ENCODE measurements at places on chromosomes 2 and 18.

GRCh38 chr2:63993871-63994270 is 25.4 kb downstream of the VPS54 start:
- no peak for DNase-seq

- DNase-seq = no peak
These were observed 398.3 kb downstream of the TGIF1 start for GRCh38 chr18:3848316-3848715.

- no peak for DNase-seq
These were observed 318.2 kb downstream of the RND3 start for GRCh38 chr2:150169237-150169629.

GRCh38 chr2:12513339-12513738 is 203.4 kb upstream of the TRIB2 start:
- DNase-seq = no peak

GRCh38 chr2:98708396-98709186 is 22.3 kb downstream of the MGAT4A start:
- no peak for DNase-seq

DNA sequence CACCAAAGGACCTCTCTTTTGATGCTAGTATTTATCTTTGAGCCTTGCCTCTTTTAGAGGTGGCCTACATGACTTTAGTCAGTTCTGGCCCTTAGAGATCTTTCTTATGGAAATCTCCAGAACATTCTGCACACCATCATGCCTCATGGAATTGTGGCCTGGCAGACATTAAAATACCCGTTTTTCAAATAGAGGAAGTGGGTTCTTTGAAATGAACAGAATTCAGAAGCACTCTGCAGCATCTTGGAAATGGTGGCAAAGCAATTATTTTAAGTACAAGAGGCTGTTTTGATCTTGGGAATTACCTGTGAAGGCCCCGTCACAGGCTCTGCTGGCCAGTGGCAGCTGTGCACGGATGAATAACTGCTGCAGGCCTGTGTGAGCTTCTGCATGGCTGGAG is 40.7 kb upstream of the APCDD1 start:
- no peak for DNase-seq

DNA sequence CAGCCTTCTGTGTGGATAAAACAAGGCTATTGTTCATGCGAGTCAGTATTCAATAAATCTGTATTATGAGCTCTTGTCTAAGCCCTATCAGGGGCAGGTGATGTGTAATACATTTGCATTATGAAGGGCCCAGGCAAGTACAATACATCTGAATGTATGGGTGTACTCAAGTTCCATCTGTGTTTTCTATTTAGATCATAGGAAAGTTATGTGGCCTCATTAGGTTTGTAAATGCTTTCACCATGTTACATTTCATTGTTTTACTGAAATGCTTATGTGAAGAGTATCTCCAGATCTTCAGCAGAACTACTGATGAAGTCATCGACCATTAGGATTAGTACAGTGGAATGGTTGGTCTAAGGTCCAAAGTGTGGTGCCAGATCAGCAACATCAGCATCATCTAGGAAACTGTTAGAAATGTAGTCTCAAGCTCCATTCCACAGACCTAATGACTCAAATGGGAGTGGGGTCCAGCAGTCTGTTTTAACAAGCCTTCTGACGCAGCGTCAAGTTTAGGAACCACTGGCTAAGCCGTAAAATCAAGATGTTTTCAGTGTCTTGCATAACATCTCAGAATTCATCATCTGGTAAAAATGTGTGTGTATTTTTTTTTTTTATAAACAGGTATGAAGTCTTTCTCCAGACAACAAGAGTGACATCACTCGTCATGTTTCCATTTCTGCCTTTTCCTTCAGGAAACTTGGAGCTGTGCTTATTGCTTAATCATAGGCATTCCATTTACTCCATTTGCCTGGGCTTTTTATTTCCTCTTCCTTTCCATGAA is 80.5 kb downstream of the LYPD6 start:
- no peak for DNase-seq

DNA sequence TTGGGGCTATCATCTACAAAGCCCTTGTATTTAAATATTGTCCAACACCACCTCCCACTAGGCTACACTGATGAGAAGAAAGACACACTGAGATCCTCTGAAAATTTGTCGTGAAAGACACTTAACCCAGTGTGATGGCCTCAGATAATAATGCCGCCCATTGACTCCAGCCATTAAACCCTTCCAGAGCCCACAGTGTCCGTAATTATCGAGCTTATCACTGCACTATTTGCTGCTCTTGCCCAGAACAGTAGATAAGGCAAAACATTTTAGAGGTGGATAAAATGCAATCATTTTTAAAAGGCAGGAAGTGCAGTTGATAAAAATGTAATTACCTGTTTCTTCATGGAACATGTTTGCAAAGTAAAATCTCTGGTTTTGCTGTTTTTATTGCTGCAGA is 121.3 kb upstream of the DDX18 start:
- DNase-seq = no peak

GRCh38 chr2:98164256-98164655 is 77.3 kb downstream of the VWA3B start:
- no peak for DNase-seq

DNA sequence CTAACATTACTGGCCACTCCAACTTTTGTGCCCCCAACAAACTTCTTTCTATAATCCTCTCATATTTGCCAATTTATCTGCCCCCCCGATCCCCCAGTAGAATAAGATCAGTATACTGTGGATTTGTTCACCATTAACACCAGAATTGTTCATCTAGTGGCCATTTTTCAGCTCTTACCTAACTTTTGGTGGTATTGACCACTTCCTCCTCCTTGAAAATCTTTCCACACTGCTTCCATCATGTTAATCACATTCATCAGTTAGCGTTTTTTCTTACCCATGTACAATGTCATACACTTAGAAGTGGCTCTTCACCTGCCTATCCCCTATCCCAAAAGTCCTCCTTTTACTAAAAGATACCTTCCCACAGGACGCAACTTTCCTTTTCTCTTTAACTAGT is 6.1 kb downstream of the IMPACT start:
- DNase-seq = no peak

Data from stimulated activated CD8-positive, alpha-beta memory T cell treated with anti-CD3 and anti-CD28 coated beads, Interleukin-7, amount 100 ng/mL, for 4 hours (primary cell).